ENCODE measurements at places on chromosomes 1 and 21.

GRCh38 chr1:52899445-52899894 is 22.1 kb downstream of the ECHDC2 start:
- no peak for DNase-seq

DNA sequence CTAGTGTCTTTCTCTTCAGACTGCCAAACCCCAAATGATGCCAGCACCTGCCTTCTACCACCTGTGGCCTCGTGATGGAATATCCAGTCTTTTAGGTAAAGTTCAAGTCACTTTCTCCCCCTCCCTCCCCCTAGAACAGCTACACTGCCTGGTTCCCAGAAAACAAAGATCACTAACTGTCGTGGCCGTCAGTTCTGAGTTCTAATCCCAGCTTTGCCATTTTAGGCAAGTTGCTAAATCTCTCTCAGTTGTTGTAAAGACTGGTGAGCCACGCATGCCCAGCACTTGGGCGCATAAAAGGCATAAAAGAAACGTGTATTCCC is 648 bp upstream of the TRAPPC3 start:
- DNase-seq: no peak

DNA sequence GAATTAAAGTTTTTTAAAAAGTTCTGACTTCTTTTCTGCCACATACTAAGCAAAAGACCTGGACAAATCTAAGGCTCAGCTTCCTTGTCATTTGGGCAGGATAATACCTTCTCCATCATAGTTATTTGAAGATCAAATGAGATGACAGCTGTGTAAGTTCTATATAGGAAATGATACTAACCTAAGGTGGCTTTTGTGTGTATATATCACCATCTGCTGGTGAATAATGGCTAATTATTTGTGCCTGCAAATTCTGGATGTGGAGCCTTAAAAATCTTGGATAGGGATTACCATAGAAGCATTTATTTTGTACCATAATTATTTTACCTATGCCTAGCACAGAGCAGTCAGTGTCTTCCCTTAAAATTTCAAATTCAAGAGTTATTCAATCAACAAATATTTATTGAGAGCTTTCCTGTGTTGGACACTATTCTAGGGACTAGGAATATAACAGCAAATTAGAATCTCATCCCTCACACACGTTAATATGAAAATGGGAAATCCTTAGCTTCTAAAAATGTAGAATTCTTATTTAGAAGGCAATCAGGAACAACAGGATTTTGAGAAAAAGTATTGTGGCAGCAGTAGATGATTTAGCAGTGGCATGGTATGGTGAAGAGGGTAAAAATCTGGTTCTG is 89.8 kb downstream of the TMEM200B start:
- no peak for DNase-seq

- no peak for DNase-seq
Observed at GRCh38 chr1:9174762-9175161, 45.9 kb upstream of the GPR157 start.

DNA sequence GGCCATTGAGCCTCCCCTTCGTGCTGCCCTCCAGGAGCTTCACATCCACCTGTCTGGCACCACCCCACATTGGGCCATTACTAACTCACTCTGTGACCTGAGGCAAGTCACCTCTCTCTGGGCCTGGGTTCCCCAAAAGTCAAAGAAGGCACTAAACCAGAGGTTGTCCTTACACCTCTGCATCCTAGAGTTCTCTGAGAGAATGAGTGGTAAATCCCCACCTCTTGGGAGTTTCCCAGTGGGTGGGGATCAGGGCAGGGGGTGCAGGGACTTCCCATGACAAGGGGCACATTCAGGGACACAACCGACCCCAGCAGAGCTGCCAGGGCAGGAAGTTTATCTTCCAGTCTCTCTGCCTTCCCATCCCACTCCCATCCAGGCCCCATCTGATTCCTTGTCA is 99.7 kb downstream of the EPHB2 start:
- DNase-seq: no peak

DNA sequence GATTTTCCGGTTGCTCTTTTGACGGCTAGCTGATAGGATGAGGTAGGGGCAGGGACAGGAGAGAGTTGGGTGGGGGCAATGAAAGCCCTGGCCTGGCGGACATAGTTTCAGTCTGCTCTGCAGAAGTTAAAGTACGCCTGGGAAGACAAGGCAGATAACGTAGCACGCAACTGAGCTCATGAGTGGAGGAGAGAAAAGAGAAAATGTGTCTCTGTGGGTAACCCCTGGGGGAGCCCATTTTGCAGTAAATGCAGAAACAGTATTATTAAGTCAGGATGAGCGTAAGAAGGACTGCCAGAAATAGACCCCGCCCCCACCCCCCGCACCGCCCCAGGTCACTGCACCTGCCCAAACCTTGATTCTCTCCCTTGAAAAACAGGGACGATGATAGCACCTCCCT is 51.7 kb upstream of the TARBP1 start:
- DNase-seq: no peak

- DNase-seq: no peak
Observed at GRCh38 chr1:7227654-7228053, 442.4 kb downstream of the CAMTA1 start.

GRCh38 chr1:174131032-174131638 is 28.2 kb upstream of the RABGAP1L start:
- no peak for DNase-seq

- DNase-seq: no peak
Observed at GRCh38 chr1:44012404-44012803, 18.9 kb downstream of the SLC6A9 start.

DNA sequence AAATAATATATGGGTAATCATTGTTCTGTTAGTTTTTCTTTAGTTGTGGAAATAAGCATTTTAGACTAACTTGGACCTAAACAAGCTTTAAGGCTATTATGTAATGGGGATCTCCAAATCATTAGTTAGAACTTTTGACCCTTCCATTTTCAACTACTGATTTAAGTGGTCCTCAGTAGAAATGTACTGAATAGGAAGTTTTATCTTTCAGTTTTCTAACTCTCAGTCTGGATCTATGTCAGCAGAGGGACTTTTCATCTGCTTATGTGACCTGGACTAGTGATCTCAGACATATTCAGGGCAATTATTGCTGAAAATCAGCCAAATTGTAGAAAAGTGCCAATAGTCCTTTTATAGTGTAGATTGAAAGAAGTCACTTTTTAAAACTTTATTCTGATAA is 56.0 kb downstream of the SASS6 start:
- DNase-seq: no peak

Data from T-helper 9 cell (primary cell).